Hematopoietic multipotent progenitor cell treated with erythropoietin and hydrocortisone succinate and interleukin-3 and kit ligand, for 15 days (in vitro differentiated cells): ENCODE measurements at places on chromosomes 1 and 21.
A peak's percentile ranks its signal among the peaks of the same experiment; 100 is the strongest.

DNA sequence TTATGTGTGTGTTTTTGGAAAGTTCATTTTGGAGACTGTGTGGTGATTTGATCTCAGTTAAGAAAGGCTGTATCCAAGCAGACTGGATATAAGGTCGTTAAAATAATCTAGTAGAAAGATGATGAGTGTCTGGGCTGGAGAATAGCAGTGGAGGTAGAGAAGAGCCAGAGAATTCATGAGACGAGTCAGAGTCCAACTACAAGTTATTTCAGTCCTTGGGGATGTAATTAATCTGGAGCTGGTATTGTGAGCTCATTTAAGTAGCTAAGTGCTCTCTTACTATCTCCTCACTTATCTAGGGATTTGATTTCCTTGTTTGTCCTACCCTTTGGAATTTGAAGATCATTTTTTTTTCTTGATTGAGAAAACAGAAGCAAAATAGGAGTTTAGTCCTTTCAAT lies 1219.0 kb upstream of the ADGRL4 start:
- DNase-seq, result no peak

DNA sequence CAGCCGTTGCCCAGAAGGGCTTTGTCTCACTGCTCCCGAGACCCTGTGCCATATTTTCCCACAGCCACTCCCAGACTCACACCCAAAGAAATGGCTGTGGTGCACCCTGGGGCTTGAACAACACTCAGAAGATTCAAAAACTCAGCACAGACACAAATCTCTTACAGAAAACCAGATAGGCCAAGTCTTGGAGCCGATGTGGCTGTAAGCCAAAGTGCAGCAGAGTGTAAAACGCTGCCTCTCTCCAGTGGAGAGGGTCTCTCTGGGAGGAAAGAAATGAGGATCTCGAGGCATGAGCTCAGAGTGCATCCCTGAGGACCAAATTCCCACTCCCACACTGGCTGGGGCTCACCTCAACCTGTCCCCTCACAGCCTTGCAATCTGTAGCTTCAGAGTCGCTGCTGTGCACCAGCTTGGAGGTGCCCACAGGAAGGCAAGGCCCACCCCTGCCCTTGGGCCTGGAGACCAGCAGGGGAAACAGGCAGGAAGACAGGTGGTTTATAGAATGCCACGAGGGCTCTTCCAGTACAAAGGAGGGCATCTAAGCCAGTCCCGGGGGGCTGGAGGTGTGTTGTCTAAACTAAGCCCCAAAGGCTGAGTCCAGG lies 171.3 kb upstream of the AJAP1 start:
- DNase-seq, result no peak

DNA sequence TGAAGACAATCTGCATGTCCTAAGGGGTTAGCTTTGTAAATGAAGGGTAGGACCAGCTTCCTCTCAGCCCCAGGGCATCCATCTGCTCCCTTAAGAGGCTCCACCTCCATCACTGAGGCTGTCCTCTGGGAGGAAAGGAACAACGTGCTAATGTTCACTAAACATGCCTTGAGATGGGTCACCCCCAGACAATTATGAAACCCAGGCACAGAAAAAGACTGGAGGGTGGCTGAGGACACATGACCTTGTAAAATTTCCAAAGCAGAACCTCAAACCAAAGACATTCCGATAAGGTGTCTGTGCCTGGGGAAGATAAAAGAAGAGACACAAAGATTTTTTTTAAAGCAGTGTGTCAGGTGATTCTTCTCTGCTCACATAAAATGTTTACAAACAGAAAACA lies 37.6 kb upstream of the ZNF124 start:
- no peak for DNase-seq

- no peak for DNase-seq
These were observed 3.5 kb upstream of the PRAMEF12 start for GRCh38 chr1:12769976-12770505.

- DNase-seq, result no peak
These were observed 2.4 kb downstream of the PLA2G4A start for GRCh38 chr1:186831168-186831567.

- DNase-seq, result no peak
These were observed 8.1 kb downstream of the CCSAP start for GRCh38 chr1:229334716-229335115.

GRCh38 chr1:6602669-6603237 lies at the start of gene KLHL21:
Gene KLHL21 (minus strand): TSS chr1:6602869. CDS start chr1:6602817, 52 bp downstream.
- DNase-seq, result peak; percentile 93

- no peak for DNase-seq
These were observed 11.1 kb downstream of the ACOT11 start for GRCh38 chr1:54559111-54559548.

GRCh38 chr1:179187735-179188471 lies 41.6 kb downstream of the ABL2 start:
- no peak for DNase-seq

DNA sequence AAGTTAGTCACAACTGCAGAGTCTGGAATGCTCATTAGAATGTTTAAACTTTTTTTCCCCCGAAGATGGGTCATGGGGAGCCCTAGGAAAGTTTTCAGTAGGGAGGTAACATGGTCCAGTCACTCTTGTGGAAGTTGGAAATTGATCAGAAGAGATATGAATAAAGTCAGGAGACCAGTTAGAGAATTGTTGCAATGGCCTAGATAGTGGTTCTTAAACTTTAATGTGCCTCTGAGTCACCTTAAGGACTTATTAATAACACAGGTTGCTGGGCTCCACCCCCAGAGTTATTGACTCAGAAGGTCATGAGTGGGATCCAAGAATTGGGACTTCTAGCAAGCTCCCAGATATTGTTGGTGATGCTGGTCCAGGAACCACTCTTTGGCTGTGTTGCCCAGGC lies 3.2 kb upstream of the TFAP2E start:
- DNase-seq, result no peak

DNA sequence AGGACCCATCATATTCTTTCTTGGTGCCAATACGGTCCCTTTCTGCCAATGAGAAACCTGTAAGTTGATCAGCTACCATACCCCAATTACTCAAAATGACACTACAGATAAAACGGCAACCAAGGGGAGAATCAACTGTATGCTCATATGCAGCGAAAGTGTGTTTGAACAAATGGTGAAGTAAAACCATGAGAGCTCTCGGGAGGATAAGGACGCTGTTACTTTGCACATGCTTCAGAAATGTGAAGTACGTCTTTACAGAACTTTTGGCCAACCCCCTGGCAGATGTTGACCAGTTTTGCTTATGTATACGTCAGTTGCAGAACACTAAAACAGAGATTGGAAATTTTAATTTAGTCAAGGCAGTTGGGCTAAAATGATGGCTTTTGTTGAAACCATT lies 79.6 kb downstream of the PROX1 start:
- DNase-seq, result no peak

- DNase-seq, result peak; percentile 63
These were observed 14.8 kb upstream of the METTL18 start for GRCh38 chr1:169809370-169810095.

DNA sequence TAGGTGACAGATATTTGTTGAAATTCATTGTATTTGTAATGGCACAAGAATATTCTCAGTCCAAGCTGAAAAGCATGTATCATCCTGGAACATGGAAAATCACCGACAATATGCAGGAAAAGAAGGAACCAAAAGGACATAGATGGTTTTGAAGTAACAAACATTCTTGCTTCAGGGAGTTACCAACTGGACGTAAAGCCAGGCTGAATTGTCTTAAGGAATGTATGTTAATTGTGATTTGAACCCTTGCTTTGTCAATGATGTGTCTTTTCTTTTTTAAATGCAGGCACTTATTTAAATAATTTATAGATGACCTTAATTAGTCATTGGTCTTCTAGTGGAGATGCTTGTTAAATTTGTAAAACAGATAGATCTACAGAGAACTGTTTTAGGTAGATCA lies 489.4 kb upstream of the ZP4 start:
- DNase-seq, result no peak

- no peak for DNase-seq
These were observed 449.0 kb upstream of the RGS18 start for GRCh38 chr1:191709215-191709614.

DNA sequence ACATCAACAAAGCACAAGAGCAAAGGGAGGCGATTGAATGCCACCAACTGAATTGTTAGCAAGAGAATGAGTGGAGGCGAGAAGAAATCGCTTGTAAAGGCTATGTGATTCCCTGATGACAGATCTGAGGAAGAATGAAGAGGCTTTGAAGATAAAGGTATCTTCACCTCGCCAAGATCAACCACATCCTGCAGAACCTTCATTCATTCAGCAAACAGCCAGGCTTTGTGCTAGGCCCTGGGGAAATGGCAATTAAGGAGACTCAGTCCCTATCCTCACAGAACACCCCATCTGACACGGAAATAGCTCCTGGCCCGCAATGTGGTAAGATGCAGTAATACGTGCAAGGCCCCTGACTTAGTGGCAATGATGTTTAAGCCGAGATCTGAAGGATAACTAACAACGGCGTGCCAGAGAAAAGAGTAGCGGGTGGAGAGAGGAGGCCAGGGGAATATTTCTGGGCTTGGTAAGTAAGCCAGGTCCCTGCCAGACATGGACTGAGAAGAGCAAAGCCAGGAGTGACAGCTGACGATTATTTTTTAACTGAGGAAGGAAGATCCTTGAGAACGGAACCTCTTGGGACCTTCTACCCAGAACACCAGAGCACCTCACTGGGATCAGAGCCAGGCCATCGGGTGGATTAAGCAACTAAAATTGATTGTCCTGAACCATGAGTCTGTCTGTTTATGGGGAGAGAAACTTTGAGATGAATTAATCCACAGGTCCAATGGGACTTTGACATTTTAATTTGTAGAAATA lies 4.6 kb upstream of the VSIG8 start:
- no peak for DNase-seq

DNA sequence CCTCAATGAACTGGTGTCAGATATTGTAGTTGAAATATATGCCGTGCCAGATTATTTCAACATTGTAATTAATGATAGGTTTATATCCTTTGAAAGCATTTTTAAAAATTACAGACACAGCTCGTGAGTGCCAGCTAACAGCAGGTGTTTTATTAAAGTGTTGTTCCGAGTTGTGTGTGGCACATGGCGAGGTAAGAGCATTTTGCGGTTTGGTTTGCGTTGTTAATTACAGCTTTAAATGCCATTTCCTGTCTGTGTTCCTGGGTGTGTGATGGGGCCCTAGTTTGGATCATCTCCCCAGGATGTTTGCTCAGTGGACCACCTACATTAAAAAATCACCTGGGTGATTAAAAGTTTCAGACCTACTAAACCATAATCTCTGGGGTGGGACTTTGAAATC lies 97.4 kb downstream of the PRDM2 start:
- DNase-seq, result no peak

GRCh38 chr1:176880955-176881595 lies 283.4 kb downstream of the ASTN1 start:
- DNase-seq, result peak; percentile 57

- DNase-seq, result no peak
These were observed 39.5 kb downstream of the TGFB2 start for GRCh38 chr1:218384581-218384993.

GRCh38 chr1:9194024-9194423 lies 40.5 kb upstream of the H6PD start:
- DNase-seq, result no peak

DNA sequence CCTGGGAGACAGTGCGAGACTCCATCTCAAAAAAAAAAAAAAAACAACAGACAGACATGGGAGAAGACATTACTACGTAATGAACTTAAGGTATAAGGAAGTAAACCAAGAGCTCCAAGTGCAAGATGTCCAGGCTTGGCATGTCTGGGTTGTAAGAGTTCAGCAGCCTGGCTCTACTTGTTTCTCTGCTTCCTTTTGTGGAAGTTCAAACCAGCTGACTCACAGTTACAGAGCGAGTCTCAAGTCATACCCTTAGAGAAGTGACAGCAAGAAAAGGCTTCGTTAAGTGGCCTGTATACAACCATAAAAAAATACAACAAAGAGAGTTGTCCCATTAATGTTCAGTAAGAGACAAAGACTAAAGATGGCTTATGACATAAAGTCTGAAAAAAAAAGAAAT lies 1.3 kb downstream of the RIT1 start:
- DNase-seq, result peak; percentile 68

GRCh38 chr1:93667642-93668041 lies 14.0 kb downstream of the BCAR3 start:
- no peak for DNase-seq

- peak; percentile 15 for DNase-seq
These were observed 2.9 kb downstream of the DBT start for GRCh38 chr1:100246738-100247137.
